ENCODE measurements at places on chromosomes 2 and 18. TPM values are rescaled to one million over a fixed set of nuclear protein-coding genes. Genes with fewer than 3 reads are reported as not detected.

Gene ATP8B1
- 40.8 TPM for total RNA-seq

DNA sequence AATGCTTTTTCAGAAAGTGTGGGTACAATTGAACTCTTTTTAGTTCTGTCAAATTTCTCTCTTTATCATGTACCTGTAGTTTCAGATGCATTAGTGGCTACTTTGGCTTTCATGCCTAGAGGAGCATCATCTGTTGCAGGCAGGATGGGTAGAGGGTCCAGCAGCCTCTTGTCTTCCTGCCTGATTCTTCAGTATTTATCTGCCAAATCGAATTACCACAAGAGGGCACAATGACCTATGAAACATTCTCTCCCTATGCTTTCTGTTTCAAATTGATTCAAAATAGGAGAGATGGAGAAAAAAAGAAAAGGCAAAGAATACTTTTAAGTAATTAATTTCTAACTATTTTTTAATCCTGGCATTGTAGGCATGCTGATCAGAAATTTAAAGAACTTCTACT, 477.2 kb downstream of the TRIB2 start:
- no peak for DNase-seq
- no peaks in the 10 kb centered on the region for H3K4me1 ChIP-seq
- H3K27ac ChIP-seq, result no peak overlapping the region
- no peak overlapping the region for H3K4me3 ChIP-seq
- H3K27me3 ChIP-seq, result no peaks in the 10 kb centered on the region
- H3K36me3 ChIP-seq, result no peaks in the 10 kb centered on the region

DNA sequence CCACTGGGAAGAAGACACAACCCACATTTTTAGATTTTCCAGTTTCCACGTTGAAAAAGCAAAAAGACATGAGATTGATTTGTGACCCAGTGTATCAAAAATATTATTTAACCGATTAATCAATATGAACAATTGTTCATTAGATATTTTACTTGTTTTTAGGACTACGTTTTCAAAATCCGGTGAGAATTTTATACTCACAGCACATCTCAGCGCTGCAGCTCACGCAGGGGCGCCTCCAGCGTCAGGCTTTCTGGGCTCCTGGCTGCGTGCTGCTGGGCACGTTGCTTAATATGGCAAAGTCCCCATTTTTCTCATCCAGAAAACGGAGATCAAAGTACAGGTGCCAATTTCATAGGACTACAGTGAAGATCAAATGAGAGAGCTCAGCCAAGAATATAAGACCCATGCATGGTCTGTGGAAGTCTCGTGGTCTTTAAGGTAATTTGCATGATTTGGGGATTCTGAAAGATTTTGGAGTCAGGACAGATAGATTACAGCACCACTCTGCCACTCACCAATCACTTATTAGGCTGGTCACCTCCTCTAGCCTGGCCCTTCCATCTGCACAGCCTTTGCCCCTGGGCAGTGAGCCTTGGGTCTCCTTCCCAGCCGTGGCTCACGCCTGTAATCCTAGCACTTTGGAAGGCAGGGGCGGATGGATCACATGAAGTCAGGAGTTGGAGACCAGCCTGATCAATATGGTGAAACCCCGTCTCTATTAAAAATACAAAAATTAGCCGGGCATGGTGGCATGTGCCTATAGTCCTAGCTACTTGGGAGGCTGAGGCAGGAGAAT, 36.2 kb downstream of the PTPN18 start:
- peak; percentile 75 for DNase-seq
- H3K27me3 ChIP-seq, result no peaks in the 10 kb centered on the region
- H3K4me1 ChIP-seq, result peaks cover 5% of the 10 kb centered on the region

Gene DLX2
- total RNA-seq, result not detected

DNA sequence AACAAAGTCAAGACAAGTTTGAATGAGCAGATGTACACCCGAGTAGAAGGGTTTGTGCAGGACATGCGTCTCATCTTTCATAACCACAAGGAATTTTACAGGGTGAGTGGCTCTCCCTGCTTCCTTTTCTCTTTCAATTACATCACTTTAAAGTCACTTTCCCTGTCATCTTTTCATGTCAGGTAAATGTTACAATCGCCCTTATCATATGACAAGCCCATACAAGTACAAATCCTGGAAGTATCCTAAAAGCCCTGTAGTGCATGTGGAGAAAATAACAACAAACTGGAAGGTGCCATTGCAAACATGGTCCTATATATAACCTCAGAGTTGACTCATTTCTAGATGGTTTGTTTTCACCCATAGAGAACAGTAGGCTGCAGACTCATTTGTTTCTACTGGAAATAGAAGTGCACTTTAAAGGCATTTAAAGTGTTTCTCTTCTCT, 126.0 kb downstream of the SP100 start:
- H3K4me1 ChIP-seq, result no peaks in the 10 kb centered on the region
- peaks cover 2% of the 10 kb centered on the region for H3K36me3 ChIP-seq
- DNase-seq, result no peak

- H3K4me3 ChIP-seq, result no peak overlapping the region
- H3K36me3 ChIP-seq, result no peaks in the 10 kb centered on the region
- H3K27ac ChIP-seq, result no peak overlapping the region
- H3K4me1 ChIP-seq, result peaks cover 10% of the 10 kb centered on the region
Observed at GRCh38 chr2:21265752-21266151, 142.0 kb downstream of the TDRD15 start.

- H3K4me3 ChIP-seq, result no peak overlapping the region
- peaks cover 15% of the 10 kb centered on the region for H3K4me1 ChIP-seq
- no peak for DNase-seq
Observed at GRCh38 chr2:200619279-200619678, 33.5 kb downstream of the AOX1 start.

Gene MAP3K19
- total RNA-seq, result not detected

GRCh38 chr2:98212092-98213000, 125.4 kb downstream of the VWA3B start:
- no peaks in the 10 kb centered on the region for H3K36me3 ChIP-seq
- H3K27ac ChIP-seq, result no peak overlapping the region
- H3K4me3 ChIP-seq, result no peak overlapping the region
- H3K4me1 ChIP-seq, result no peaks in the 10 kb centered on the region
- peak; percentile 19 for DNase-seq

- H3K4me1 ChIP-seq, result no peaks in the 10 kb centered on the region
- H3K4me3 ChIP-seq, result no peak overlapping the region
- no peak overlapping the region for H3K27ac ChIP-seq
- H3K36me3 ChIP-seq, result no peaks in the 10 kb centered on the region
Observed at GRCh38 chr2:203989521-203989920, 53.0 kb downstream of the ICOS start.

DNA sequence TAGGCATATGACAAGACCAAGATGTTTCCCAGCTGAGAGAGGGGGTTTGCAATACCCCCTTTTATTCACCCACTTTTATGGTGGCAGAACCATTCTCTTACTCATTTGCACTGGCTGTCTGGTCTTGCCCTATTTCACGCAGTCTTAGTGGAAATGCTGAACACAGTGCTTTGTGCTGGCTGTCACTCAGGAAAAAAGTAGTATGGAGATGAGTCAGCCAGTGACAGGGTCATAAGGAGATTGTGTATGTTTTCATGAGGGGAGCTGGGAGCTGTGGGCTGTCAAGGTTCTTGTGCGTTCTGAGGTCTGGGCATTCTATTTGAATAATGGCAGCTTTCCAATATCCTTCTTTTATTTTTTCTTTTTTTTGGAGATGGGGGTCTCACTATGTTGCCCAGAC, 10.9 kb upstream of the CNRIP1 start:
- DNase-seq, result no peak
- no peak overlapping the region for H3K4me3 ChIP-seq
- H3K27me3 ChIP-seq, result no peaks in the 10 kb centered on the region

Gene RAB10
- 122 TPM for total RNA-seq

- H3K36me3 ChIP-seq, result no peaks in the 10 kb centered on the region
- H3K27me3 ChIP-seq, result no peaks in the 10 kb centered on the region
- peaks cover 11% of the 10 kb centered on the region for H3K4me1 ChIP-seq
- H3K4me3 ChIP-seq, result no peak overlapping the region
Observed at GRCh38 chr2:102100371-102101096, 42.0 kb upstream of the IL1R1 start.

DNA sequence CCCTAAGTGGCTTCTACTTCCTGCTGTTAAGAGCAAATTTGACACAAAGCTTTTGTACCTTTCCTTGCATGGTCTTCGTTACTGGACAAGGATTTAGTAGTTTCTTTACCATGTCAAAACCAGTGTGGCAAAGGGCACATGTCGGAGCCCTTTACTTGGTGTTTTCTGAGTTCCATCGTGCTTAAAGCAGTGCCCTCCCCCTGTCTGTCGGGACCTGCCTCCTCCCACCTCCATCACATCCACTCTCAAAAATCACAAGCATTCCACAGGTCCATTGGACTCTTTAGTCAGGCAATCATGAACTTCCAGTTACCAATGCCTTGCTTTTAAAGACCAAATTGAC, 763 bp downstream of the CCDC141 start:
- H3K27ac ChIP-seq, result no peak overlapping the region
- H3K4me1 ChIP-seq, result peaks cover 14% of the 10 kb centered on the region
- H3K4me3 ChIP-seq, result no peak overlapping the region

DNA sequence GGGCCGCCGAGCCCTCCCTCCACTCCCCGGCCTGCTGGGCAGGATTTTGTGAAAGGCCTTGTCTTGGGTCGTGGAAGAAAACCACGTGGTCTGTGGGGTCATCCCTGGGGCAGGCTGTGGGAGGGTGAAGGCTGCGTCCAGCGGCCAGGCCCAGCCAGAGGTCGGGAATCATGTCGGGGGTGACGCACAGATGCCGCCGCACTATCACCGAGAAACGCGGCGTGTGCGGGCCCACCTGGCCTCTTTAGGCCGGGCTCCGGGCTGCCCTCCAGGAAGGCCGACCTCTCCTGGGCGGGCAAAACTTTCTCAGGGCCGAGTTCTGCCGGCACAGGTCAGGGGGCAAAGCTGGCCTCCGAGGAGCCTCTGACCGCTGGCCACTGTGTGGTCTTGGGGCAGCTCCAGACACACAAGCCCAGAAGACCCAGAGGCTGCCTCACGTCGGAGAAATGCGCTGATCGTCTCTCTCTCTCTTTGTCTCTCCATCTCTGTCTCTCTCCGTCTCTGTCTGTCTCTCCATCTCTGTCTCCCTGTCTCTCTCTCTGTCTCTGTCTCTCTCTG, 28.4 kb downstream of the NFATC1 start:
- H3K36me3 ChIP-seq, result no peaks in the 10 kb centered on the region
- H3K27ac ChIP-seq, result no peak overlapping the region
- peak; percentile 91 for DNase-seq
- H3K4me3 ChIP-seq, result no peak overlapping the region
- no peaks in the 10 kb centered on the region for H3K27me3 ChIP-seq
